ENCODE measurements at places on chromosomes 13 and 19.

GRCh38 chr13:43878892-43879754 lies at the start of gene CCDC122:
Gene CCDC122, minus strand, starts transcription at chr13:43879740. Its CDS starts 10,364 bp downstream, at chr13:43869376.
- peak; percentile 79 for DNase-seq

GRCh38 chr19:7483720-7484201 lies 5.1 kb downstream of the PEX11G start:
- no peak for DNase-seq

- DNase-seq = no peak
Observed at GRCh38 chr13:93771782-93772181, 545.2 kb downstream of the GPC6 start.

- DNase-seq = no peak
Observed at GRCh38 chr13:101455863-101456262, 3.4 kb downstream of the ITGBL1 start.

Measured in frontal cortex (tissue), 4 donors.